ENCODE measurements at places on chromosomes 7 and 10. TPM values are rescaled to one million over a fixed set of nuclear protein-coding genes. Genes with fewer than 3 reads are reported as not detected.

The CFAP69 gene
- 6.2 TPM for total RNA-seq

The TPK1 gene
- 4.1 TPM for total RNA-seq

The DNAH11 gene
- 0.33 TPM for total RNA-seq

The SEMA3E gene
- 2.0 TPM for total RNA-seq

The ITIH5 gene
- total RNA-seq: 49.3 TPM

The FAM25G gene
- total RNA-seq: not detected

The UTF1 gene
- total RNA-seq: not detected
